ENCODE measurements at places on chromosomes 16 and 17. TPM values are rescaled to one million over a fixed set of nuclear protein-coding genes. Genes with fewer than 3 reads are reported as not detected.

KSR1 gene
- total RNA-seq, result 18.1 TPM

GRB7 gene
- total RNA-seq, result 0.22 TPM

SMTNL2 gene
- not detected for total RNA-seq

ANKS3 gene
- 10.0 TPM for total RNA-seq

OR3A3 gene
- total RNA-seq, result not detected

ACSM2A gene
- under 0.01 TPM for total RNA-seq

TOP2A gene
- 10.5 TPM for total RNA-seq

ZFPM1 gene
- 0.65 TPM for total RNA-seq

Data from lung microvascular endothelial cell (primary cell).